ENCODE measurements at places on chromosomes 12 and 14.
A peak's percentile ranks its signal among the peaks of the same experiment; 100 is the strongest.

GRCh38 chr14:64387232-64387781 is 846 bp upstream of the MTHFD1 start:
- DNase-seq: peak; percentile 38

GRCh38 chr14:94307410-94307992 is 14.4 kb upstream of the SERPINA10 start:
- DNase-seq: no peak

DNA sequence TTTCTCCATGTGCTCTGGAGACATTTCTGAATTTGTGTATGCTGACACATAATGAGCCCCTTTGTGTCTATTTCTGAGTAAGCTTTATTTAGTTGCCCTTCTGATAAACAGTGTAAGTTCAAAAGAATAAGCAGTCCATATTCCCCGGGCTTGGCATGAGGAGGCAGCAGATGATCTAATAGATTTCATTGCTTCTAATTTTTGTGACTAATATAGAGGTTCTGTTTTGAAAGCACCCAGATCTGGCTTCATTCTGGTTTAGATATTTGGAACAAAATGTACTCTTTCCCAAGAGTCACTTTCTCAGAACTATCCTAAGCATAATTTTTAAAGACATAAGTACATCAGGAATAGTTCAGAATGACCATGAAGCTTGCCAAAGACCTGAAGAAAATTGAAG is 290.9 kb downstream of the BTG1 start:
- no peak for DNase-seq

GRCh38 chr14:60561845-60562746 is 53.1 kb downstream of the SIX6 start:
- DNase-seq: peak; percentile 84

DNA sequence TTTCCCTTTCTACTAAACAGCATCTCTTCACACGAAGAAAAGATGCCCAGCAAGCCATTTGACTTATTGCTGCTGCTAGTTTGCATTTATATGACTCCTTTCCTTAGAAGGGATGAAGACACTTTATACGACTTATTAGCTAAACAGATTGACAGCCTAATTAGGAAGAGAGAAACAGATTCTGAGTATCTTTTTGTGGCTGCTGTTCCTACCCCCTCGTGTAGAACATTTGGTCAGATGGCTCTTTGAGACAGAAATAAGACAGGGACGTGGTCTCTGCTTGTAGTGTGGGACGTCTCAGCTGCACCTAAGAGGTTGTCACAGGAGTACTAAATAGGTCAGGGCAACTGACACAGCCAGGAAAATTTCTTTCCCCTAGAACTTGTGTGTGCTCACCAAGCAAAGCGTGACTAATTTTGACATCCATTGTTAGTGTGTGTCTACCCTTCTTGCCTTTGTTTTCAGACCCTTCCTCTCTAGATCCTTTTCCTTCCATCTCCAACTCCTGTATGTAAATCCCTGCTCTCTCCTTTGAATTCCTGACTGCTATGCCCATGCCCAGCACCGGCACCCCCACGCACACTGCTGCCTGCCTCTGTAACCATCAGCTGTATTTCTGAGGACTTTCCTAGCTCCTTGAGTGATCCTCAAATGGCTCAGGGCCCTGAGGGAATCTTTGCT is 83.2 kb downstream of the DAD1 start:
- no peak for DNase-seq

DNA sequence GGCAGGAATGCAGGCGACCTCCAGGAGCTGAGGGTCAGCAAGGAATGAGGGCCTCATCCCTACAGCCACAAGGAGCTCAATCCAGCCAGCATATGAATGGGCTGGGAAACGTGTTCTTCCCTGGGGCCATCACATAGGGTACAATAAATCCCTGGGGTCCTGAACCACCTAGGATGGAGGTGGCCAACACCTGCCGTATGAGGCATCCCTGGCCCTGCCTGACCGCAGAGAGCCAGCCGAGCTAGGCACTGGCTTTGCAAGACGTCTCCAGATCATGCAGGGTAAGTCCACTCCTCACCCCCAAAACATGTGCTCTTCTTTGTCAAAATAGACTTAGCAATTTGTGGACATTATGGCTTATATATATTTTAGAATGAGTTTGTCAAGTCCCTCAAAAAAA is 303.7 kb upstream of the DIO3 start:
- DNase-seq: no peak

DNA sequence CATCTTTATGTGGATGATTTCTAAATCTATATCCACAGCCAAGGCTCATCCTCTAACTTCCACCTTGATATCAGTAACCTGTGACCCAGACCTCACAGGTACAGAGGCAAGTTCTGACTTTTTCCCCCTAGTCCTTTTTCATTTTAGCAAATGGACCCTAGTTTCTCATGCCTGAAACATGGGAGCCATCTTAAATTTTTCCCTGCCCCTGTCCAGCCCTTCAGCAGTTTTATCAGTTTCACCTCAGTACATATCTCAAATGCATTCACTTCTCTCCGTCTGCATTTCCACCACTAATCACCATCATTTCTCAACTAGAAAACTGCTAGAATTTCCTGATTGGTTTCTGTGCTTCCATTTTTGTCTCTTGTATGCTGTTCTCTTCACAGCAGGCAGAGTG is 79.3 kb downstream of the DIP2B start:
- no peak for DNase-seq

- no peak for DNase-seq
Measured at GRCh38 chr14:61196792-61197191, 84.3 kb downstream of the TMEM30B start.

GRCh38 chr12:106254724-106255123 is 6.9 kb upstream of the CKAP4 start:
- no peak for DNase-seq

DNA sequence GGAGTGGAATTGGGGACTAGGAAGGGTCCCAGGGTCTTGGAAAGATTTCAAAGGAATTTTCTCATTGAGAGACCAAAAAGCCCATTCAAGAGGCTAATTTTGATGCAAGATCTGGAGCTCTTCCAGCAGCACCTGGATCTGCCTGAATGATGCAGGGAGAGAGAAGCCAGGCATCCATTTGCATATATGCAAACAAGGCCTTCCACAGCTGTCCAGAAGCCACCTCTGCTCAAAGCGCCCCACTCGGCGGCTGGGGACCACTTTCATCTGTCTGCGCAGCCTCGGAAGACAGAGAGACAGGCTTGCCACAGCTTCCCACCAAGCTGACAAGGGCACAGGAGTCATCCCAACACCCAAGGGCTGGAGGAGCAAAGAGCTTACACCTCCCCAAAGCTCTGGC is 295.6 kb downstream of the DPF3 start:
- no peak for DNase-seq

GRCh38 chr12:53489242-53489864 is 9.9 kb downstream of the MAP3K12 start:
- DNase-seq: no peak

DNA sequence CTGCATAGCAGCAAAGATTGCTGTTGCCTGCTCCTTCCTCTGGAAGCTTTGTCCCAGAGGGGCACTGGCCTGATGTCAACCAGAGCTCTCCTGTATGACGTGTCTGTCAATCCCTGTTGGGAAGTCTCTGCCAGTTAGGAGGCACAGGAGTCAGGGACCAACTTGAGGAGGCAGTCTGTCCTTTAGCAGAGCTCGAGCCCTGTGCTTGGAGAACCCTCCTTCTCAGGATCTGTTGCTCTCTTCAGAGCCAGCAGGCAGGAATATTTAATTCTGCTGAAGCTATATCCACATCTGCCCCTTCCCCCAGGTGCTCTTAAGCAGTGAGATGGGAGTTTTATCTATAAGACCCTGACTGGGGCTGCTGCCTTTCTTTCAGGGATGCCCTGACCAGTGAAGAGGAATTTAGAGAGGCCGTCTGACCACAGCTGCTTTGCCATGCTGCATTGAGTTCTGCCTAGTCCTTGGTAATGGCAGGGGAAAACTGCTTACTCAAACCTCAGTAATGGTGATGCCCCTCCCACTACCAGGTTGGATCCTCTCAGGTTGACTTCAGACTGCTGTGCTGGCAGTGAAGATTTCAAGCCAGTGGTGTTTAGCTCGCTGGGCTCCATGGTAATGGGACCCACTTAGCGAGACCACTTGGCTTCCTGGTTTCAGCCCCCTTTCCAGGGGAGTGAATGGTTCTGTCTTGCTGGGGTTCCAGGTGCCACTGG is 218.6 kb upstream of the SLC38A2 start:
- DNase-seq: no peak

GRCh38 chr12:85865890-85866289 is 8.2 kb upstream of the NTS start:
- no peak for DNase-seq

- DNase-seq: no peak
Measured at GRCh38 chr12:43406801-43407200, 145.2 kb downstream of the ADAMTS20 start.

GRCh38 chr14:85535991-85536832 is 6.3 kb downstream of the FLRT2 start:
- peak; percentile 11 for DNase-seq

DNA sequence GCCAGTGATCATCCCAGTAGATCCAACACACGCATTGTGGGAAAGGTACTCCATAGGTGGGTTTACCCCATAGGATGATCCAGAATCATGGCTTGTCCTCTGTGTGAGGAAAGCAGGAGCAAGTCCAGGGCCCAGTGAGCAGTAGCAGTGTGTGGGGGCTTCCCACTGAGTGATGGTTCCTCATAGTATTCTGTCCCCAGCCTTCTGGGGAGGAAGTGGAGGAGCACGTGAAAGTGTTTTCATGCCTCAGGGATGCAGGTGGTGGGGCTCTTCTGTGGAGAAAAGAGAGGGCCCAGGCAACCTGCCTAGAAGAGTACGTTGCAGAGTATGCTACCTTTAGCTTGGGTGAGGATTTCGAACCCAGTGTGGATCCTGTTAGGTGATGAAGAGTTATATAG is 56.5 kb downstream of the SUSD6 start:
- no peak for DNase-seq

GRCh38 chr14:89128311-89129026 is 288.6 kb downstream of the FOXN3 start:
- DNase-seq: no peak

- no peak for DNase-seq
Measured at GRCh38 chr12:23891115-23891514, 58.4 kb downstream of the SOX5 start.

DNA sequence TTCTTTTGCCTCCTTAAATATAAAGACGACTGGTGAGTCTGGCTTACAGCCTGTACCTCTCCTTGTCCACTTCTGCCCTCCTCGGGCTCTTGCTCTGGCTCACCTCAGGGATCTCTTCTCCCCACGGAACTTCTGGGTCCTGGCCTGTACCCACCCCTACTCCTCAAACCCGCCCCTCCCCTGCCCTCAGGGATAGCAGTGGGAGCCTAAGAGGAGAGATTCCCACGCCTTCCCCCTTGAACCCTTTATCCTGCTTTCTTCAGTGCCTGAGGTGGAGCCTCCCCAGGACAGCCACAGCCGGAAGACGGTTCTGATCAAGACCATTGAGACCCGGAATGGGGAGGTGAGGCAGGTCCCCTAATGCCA is 2.7 kb downstream of the PRPH start:
- no peak for DNase-seq

DNA sequence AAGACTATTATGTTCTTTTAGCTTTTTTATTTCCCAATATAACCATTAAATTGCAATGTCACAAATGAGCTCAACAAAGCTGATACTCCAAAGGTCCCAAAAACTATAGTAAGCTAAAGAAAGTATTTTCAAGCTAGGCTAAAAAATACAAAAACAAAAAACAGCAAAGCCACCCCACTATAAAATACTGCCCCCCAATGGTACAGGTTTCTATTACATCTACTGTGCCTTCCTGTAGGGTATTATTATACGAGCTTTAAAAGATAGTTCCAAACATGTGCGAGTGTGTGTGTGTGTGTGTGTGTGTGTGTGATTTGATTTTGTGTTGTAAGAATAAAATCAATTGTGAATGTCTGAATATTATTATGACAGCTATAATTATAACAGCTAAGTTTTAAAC is 1.1 kb downstream of the IFNG start:
- DNase-seq: peak; percentile 14

- DNase-seq: no peak
Measured at GRCh38 chr14:87179936-87180335, 813.0 kb downstream of the GALC start.

DNA sequence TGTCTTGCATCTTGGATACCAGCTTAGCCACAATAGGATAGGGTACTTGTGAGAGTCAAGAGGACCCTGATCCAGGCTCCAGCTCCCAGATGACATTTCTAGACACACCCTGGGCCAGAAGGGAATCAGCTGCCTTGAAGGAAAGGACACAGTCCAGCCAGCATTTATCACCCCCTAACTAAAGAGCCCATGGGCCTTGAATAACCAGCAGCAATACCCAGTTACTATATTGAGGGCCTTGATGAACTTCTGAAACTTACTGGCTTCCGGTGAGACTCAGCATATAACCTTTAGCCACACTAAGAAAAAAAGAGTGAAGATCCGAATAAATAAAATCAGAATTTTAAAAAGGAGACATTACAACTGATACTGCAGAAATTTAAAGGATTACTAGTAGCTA is 1135.4 kb downstream of the LRFN5 start:
- DNase-seq: no peak

DNA sequence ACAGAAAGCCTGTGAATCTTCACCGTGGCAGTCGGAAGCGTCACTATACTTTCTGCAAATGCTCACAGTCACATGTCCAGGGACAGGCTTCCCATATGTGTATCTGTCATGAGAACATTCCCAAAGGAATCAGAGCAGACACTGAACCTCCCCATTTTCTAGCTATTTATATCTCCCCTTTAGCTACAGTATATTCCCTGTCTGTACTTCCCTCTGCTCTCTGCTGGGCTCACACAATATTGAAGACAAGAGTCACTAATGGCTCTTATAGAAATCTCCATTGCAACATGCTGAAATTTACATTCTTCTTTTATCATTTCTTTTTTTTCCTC is 8.2 kb downstream of the A2M start:
- no peak for DNase-seq

DNA sequence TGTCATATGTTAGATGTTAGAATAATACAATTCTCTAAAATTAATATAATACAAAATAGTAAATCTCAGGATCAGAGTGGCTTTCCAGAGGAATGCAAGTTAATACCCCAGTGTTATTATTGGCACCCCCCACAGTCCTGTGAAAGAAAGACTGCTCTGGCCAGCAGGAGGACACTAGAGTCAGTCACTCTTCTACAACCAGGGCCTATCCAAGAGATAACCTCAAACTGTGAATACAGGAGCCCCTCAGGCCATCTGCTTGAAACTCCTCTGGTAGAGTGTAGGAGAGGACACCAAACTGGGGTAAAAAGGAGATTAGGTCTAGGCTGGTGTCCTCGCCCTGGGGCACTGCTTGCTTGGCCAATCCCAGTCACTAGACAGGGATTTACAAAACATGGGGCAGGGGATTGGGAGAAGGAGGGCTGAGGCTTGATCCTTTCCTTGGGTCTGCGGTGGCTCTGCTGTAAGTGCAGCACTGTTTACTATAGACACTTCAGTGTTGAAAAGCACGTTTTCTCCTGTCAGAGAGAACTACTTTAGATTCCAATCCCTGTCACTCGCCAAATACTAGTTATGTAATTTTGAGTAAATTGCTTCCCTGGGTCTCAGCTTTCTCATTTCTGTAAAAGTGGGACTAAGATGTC is 44.5 kb upstream of the PTPRR start:
- DNase-seq: no peak

- DNase-seq: no peak
Measured at GRCh38 chr12:78559886-78560285, 304.7 kb upstream of the SYT1 start.

- no peak for DNase-seq
Measured at GRCh38 chr14:100640471-100641273, 53.5 kb upstream of the BEGAIN start.

Data from COR-L47 (cell line).